ENCODE measurements at places on chromosomes 2 and 18. TPM values are rescaled to one million over a fixed set of nuclear protein-coding genes. Genes with fewer than 3 reads are reported as not detected.

IL1RL2 gene
- total RNA-seq = 0.98 TPM

PLGLB1 gene
- 90.0 TPM for total RNA-seq

DNA sequence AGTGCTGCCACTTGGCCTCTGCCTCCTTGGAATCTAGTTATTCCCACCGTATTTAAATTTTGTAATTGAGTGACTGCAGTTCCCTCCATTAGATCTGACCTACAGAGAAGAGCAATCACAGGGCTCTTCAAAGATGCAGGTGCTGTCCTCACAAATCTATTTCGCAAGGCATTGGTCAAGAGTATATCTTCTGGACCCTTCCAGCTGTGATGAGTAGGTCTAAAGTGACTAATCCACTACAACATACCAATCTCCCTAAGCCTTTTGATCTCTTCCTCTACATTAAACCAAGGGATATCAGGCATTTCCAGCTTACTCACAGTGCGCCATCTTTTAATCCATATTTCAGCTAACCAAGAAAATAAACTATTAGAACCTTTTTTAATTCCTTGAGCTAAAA is 65.1 kb upstream of the COL3A1 start:
- no peak for DNase-seq

DNA sequence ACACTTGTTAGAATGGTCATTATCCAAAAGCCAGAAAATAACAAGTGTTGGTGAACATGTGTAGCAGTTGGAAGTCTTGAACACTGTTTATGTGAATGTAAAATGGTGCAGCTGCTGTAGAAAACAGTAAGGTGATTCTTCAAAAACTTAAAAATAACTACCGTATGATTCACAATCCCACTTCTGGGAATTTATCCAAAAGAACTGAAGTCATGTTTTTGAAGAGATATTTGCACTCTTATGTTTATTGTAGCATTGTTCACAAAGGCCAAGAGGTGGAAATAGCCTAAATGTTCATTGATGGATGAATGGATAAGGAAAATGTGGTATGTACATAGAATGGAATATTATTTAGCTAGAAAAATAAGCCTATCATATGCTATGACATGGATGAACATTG is 6.3 kb upstream of the SPP2 start:
- DNase-seq = no peak
